ENCODE measurements at places on chromosomes 12 and 14.

GRCh38 chr12:13764748-13765147 lies 216.7 kb downstream of the GRIN2B start:
- no peak for DNase-seq

- no peak for DNase-seq
Measured at GRCh38 chr14:27427796-27428195, 830.0 kb upstream of the NOVA1 start.

DNA sequence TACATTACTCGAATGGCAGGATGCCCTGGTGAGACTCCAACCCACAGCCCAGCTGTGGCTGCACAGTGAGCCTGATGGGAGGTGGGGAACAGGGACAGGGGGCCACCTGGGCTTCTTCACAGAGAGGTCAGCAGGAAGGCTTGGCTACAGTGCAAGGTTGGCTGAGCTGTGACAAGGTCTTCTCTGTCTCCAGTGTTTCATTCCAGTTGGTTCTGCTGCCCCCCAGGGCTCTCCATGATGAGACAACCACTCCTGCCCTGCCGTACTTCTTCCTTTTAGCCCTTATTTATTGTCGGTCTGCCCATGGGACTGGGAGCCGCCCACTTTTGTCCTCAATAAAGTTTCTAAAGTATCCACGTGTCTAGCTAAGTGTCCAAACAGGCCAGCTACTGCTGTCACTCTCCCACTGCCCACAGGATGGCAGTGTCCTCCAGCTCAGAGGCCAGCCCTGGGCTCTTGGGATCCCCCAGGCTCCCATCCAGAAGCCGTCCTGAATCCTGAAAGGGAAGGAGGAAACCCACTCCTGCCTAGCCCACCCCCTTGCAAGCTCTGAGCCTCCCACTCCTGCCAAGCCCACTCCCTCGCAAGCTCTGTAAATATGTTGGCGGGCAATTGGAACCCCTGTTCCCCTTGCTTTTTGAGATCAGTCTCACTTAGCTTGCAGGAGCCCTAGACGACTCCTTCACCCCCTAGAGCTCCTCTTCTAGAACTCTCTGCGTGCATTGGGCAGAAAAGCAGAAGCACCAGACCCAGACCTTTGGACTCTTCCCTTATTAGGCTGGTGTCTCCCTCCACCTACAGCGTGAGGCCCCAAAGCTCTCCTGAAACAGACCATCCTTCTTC lies 5.4 kb downstream of the C1QL4 start:
- peak; percentile 70 for DNase-seq

- no peak for DNase-seq
Measured at GRCh38 chr14:70700955-70701585, 59.4 kb downstream of the TTC9 start.

DNA sequence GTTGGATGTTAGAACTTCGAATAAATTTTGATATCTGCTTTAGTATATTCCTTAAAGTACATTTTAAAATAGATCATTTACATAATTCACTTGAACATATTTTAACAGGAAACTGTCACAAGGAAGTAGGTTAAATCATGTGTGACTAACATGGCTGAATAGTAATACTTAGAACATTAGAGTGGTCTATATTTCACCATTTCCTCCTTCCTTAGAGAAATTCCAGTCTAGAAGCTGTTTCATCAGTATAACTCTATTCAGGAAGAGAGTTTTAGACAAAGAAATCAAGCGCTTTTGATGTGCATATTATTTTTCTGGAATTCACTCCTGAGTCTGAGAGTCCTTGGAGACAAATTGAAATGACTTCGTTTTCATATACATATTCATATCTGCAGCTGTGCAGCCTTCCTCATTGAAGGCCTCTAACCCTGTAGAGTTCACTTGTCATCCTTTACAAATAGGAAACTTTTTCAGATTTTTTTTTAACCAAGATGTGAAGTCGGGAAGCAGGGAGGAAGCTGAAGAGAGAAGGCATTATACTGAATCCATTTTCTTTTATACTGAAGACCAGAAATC lies 28.4 kb downstream of the IRAK3 start:
- DNase-seq: no peak

- DNase-seq: no peak
Measured at GRCh38 chr12:88836156-88836555, 255.9 kb upstream of the KITLG start.

- DNase-seq: no peak
Measured at GRCh38 chr12:3835914-3836313, 37.3 kb downstream of the PARP11 start.

DNA sequence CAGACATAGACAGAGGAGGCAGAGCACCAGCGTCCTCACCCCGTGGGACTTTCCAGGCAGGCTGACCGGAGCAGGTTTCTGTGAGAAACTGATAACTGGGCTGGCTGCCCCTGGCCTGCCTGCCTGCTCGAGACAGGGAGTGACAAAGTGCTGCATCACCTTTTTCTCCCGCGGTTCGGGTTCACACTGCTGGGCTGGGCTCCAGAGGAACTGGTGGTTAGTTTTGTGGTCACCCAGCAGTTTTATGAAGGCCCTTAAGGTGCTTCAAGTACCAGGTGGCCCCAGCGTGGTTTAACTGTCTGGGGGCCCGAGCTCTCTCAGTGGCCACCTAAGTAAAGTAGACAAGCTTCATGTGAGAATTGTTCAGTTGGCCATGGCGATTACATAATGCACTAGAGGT lies 1073.6 kb downstream of the BCL11B start:
- no peak for DNase-seq

DNA sequence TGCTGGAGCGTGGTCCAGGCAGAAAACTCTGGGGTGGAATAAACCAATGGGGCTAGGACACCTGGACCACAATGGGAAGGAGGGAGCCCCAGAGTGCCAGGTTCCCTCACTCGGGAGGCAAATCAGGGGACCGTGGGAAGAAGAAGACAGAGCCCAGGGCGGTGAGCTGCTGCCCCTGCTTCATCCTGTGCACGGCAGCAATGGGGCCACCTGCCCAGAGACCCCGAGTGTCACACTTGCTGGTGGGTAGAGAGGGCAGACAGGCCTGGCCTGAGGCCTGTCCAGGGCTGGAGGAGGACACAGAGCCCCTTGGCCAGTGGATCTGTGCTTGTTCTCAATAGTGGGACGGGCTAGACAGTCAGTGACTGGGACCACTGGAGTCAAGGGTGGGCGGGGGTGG lies 58.2 kb downstream of the DIO3 start:
- DNase-seq: no peak

GRCh38 chr12:52221912-52222457 lies 11.1 kb upstream of the KRT7 start:
- DNase-seq: no peak

Data from pons (tissue), 1 donor.